COLO829 (cell line): ENCODE measurements at places on chromosomes 7 and 10.

GRCh38 chr7:22183522-22184280, 173.3 kb downstream of the RAPGEF5 start:
- DNase-seq = no peak

GRCh38 chr7:28755255-28755654, 202.9 kb downstream of the TRIL start:
- no peak for DNase-seq

DNA sequence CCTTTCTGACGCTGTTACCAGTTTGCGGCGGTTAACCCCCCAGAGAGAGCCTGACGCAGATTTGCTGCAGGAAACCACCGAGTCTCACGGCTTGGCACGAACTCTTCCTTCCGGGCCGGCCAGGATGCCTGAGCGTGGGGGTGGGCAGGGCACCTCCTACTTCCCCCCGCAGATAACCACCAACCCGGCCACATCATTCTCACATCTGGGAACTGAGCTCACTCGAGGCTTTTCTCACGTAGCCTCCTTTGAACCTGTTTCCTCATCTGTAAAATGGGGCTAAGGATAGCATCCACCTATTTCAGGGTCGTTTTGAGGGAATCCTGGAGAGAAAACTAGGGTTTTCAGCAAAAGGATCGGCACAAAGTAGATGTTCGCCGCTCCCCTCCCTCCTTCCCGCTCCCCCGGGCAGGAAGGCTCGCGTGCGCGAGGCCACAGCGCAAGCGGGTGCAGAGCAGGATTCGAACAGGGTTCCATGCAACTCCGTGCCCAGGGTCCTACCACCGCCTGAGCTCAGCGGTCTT, 23.6 kb downstream of the DDIT4 start:
- no peak for DNase-seq

- no peak for DNase-seq
These were observed 21.8 kb upstream of the SEMA3C start for GRCh38 chr7:80940539-80941207.

- DNase-seq = no peak
These were observed 61.6 kb upstream of the BTRC start for GRCh38 chr10:101292194-101293006.

- no peak for DNase-seq
These were observed 17.7 kb upstream of the TPK1 start for GRCh38 chr7:144853542-144853941.
